Kidney tubule cell (primary cell): ENCODE measurements at places on chromosomes 1 and 21.

- no peak for DNase-seq
Measured at GRCh38 chr21:44421901-44422840, 33.1 kb upstream of the LRRC3 start.

GRCh38 chr1:175158170-175158591, 34.4 kb downstream of the KIAA0040 start:
- peak; percentile 39 for DNase-seq

DNA sequence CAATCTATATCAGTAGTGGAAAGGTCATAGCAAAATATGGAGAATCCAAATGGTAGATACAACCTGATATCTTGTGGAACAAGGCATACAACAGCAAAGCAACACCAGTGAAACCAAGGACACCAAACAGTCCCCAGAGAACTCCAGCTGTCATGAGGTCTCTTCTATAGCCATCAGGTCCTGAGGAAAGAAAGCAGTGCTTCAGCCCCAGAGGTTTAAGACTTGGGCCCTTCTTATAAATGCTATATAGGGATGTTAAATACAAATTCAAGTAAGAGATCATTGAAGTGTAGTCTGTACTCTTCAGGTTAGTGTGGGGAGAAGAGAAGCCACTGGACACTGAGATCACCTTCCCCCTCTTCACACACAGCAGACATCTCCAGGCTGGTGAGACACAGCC, 10.1 kb downstream of the FCRL2 start:
- no peak for DNase-seq

DNA sequence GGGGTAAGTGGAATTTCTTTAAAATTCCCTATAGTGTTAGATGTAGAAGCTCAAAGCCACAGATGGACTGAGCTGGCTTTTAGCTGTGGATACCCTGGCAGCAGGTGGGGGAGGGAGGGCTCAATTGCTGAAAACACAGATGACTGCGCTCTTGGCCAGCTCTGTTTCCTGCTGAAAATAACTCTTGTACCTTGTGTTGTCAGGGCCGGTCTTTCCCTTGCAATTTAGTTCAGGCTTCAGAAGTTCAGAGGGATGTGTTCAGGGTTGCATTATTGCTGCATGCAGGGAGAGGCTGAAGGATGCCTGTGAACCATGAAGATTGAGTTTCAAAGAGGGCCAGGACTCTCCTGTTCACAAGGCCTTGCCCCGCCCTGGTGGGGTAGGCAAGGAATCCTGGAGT, 58.1 kb upstream of the GCLM start:
- DNase-seq = peak; percentile 3

DNA sequence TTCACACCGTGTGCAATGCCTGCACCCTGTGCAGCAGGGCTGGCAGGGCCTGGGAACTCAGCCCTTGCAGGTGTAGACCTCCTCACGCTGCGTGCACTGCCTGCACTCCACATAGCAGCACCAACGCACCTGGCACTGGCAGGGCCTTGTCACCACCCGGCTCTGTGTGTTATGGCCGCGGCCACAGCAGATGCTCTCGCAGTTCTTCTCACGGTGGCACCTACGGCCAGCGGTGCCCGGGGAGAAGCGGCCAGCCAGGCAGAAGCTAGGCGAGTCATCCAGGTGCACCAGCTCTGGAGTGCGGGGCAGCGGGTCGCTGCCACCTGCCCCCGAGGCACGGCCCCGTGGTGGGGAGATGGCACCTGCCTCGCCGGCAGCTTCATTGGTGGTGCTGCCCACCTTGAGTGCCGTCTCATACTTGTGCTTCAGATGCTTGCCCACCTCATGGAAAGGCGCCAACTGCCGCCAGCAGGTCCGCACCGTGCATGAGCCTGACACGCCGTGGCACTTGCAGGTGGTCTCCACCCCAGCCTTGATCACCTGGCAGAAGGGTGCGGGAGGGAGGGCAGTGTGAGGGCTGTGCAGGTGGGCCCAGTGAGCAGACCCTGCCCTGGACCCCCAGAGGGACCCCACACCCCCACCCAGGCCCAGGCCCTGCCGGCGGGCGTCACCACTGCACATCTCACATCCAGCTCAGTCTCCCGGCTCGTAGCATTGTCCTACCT, 26.1 kb downstream of the WNT9A start:
- DNase-seq = no peak

DNA sequence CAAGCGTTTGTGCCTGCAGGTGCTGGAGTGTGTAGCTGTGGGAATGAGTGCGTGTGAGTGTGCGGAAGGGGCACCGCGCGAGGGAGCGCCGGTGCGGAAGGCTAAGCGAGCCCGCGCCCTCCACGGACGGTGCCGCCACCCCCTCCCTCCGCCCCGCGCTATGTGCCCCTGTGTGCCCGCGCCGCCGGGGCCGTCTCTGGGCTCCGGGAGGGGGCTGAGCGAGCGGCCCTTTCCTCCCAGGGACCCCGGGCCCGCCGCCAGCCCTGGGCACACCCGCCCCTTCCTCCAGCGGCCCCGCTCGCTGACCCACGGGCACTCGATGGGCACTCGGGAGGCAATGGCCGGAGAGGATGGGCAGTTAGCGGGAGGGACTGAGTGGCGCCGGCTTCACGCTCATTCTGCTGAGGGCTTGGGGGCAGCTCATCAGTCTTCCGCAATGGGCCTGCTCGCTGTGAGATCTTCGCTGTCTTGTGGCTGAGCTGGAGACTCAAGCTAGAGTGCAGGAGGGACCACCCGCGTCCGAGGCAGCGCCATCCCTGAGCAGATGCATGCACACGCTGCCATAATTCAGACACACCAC, 8.6 kb upstream of the ADGRB2 start:
- DNase-seq = no peak

- DNase-seq = no peak
Measured at GRCh38 chr1:71783071-71783470, 499.3 kb downstream of the NEGR1 start.

- DNase-seq = peak; percentile 50
Measured at GRCh38 chr1:168843401-168843800, 114.4 kb upstream of the DPT start.

DNA sequence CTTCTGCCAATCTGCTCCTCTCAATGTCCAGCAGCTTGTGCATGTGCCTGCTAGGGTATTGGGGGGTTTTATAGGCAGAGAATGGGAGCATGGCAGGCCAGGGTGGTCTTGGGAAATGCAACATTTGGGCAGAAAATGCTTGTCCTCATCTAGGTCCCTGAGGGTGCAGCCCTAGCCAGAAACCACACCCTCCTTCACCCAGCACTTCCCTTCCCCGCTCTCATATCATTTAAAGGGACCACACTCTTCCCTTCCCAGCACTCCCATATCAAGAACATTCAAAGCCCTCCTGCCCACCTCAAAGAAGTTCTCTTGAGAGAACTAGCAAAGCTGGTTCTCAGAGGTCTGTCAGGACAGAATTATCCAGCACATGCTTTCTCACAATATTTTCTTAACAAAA, 62.1 kb downstream of the HSD3B1 start:
- DNase-seq = no peak

- no peak for DNase-seq
Measured at GRCh38 chr1:66739401-66740157, 12.7 kb upstream of the DYNLT5 start.

- no peak for DNase-seq
Measured at GRCh38 chr1:43968348-43968948, 1.4 kb upstream of the DPH2 start.

- no peak for DNase-seq
Measured at GRCh38 chr1:231885209-231885854, 258.7 kb downstream of the DISC1 start.

- no peak for DNase-seq
Measured at GRCh38 chr21:29248124-29248523, 50.6 kb upstream of the BACH1 start.

DNA sequence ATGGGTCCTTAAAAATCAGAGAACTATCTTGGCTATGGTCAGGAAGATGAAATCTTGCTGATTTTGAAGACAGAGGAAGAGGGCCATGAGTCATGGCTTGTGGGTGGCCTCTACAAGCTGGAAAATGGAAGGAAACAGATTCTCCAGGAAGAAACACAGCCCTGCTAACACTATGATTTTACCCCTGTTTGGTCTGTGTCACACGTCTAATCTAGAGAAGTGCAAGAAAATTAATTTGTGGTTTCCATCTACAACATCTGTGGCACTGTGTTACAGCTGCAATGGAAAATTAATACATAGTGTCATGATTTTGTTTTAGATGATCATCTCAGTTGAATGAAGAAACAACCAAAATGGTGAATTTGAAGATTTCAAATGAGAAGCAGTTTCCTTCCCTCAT, 288.7 kb upstream of the NRIP1 start:
- no peak for DNase-seq

DNA sequence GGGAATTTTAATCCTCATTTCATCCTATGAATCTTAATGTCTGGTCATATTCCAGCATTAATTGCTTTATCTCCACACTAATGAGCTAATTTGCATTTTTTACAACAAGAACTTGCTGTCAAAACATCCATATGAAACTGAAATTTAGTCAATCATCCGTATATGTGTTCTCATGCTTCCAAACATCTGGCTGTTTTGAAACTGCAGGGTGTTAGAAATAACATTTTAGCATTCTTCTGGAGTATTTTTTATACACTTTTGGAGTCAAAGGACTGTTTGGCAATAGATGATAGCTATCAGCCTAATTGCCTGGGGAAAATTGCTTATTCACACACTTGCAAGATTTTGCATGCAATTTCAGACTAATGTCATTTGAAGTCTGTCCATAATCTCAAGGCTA, 1639.3 kb downstream of the KCNT2 start:
- no peak for DNase-seq

GRCh38 chr1:51282605-51283004, 46.5 kb downstream of the RNF11 start:
- DNase-seq = no peak

GRCh38 chr1:79259390-79260336, 253.1 kb upstream of the ADGRL4 start:
- DNase-seq = peak; percentile 28

DNA sequence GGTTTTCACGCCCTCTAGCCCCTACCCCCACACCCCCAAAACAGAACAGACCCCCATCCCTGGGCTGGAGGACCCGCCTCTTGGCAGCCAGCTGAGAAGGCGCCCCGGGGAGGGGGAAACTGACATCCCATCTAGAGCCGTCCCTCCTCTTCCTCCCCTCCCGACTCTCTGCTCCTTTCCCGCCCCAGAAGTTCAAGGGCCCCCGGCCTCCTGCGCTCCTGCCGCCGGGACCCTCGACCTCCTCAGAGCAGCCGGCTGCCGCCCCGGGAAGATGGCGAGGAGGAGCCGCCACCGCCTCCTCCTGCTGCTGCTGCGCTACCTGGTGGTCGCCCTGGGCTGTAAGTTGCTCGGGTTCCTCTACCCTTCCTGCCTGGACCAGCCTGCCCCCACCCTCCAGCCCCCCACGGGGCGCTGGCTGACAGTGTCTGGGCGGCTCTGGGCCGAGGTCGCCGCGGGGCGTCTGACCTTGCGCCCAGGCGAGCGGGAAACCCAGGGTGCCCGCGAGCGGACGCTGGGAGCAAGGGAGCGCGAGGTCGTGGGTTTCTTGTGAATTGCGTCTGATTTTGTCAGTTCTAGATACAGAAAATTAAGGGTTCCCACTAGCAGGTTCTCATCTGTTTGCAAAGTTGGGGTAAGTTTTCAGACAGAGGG, 618 bp downstream of the JAM2 start:
- DNase-seq = peak; percentile 11

- peak; percentile 60 for DNase-seq
Measured at GRCh38 chr1:63112155-63112900, 210.0 kb upstream of the FOXD3 start.
